GM23248 (cell line): ENCODE measurements at places on chromosomes 4 and X.

DNA sequence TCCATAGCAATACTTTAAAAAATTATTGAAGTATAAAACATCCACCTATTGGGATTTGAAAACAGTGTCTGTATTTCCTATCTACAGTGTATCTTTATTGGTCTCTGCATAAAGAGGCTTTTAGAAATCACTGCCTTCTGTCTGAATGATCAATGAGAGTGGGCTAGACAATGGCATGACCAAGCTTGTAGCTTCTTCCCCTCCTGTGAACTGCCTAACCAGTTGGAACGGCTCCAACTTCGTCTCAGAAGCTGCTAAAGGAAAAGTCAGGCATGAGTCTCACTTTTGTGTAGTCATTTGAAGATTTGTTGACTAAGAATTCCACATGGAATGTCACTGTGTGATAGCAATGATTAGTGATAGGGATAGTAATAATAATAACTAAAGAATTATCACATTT lies 64.2 kb downstream of the INTS12 start:
- DNase-seq = no peak

DNA sequence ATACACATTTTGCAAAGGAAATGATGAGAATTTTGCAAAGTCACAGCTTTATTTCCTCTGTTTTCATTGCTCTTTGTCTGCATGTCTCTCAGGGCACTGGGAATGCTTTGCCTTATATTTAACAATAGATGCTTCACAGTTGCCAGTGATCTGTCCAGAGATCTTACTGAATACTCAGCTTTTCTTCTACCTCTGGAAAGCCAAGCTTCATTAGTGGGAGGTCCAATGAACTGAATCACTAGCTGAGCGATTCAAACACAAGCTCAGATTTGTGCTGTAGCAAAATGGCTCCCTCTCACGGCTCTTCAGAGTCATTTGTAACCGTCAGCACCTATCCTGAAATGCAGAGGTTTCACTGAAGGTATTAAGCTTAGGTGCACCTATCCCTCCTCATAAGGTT lies 138.9 kb downstream of the DCLK2 start:
- peak; percentile 89 for DNase-seq

- DNase-seq = no peak
Observed at GRCh38 chr4:962231-963208, 10.8 kb downstream of the DGKQ start.

- DNase-seq = no peak
Observed at GRCh38 chr4:157141976-157142375, 66.0 kb downstream of the GLRB start.

- no peak for DNase-seq
Observed at GRCh38 chrX:71669492-71669891, 2.1 kb downstream of the LOC101059915 start.

DNA sequence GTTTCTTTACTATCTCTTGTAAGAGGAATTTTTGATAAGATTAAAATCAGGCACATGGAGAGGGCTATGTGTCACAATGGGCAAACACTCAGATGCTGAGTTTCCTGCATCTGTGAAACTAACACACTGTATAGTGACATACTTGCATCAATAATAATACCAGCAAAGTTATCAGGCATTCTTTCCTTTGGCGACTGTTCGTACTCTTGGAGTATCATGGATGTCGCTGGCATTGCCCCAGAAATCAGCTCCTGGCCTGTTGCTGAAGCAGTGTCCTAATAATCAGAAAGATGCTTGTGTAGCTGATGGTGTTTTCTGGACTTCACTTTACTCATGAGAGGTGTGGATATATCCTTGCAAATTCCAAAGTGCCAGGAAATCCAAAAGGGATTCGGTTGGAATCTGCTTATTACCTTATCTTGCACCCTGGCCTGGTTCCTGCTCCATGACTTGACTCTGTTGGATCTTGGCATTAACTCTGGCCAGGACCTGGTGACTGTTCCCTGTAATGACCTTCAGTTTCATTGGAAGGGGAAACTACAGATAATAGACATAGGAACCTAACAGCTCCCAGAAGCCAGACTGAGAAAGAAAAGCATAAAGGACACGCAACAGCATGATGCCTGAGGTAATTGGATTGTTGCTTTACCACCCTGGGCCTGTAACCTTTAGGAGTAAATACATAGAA lies 762.5 kb upstream of the GRIA3 start:
- DNase-seq = no peak

- no peak for DNase-seq
Observed at GRCh38 chr4:16783119-16783518, 115.3 kb downstream of the LDB2 start.

GRCh38 chr4:634599-634985 lies 9.2 kb downstream of the PDE6B start:
- DNase-seq = no peak

DNA sequence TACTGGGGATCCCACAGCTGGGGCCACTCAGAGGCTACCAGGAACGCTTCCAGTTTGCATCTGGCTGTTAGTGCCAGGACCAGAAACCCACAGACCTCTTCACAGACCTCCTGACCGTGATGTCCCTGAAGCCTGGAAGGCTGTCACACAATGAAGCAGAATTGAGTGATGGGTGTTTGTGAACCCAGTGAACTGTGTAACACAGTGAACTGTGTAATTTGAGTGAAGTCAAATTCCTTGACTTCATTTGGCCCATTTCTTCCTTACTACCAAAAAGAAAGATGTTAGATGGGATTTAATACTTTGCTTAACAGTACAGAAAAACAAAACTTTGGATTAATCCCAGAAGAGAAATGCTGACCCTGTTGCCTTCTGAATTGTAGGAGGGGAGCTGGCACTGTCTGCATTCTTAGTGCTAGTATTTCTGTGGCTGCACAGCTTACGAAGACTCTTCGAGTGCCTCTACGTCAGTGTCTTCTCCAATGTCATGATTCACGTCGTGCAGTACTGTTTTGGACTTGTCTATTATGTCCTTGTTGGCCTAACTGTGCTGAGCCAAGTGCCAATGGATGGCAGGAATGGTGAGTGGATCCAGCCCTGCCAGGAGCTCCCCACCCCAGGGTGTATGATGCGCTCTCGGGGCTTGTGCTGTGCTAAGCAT lies 17.8 kb downstream of the SRD5A3 start:
- DNase-seq = no peak

- no peak for DNase-seq
Observed at GRCh38 chr4:3671571-3672464, 94.4 kb upstream of the ADRA2C start.

GRCh38 chr4:26171941-26172340 lies 148.9 kb upstream of the RBPJ start:
- no peak for DNase-seq

- DNase-seq = no peak
Observed at GRCh38 chrX:9926002-9926401, 41.2 kb upstream of the CLDN34 start.

DNA sequence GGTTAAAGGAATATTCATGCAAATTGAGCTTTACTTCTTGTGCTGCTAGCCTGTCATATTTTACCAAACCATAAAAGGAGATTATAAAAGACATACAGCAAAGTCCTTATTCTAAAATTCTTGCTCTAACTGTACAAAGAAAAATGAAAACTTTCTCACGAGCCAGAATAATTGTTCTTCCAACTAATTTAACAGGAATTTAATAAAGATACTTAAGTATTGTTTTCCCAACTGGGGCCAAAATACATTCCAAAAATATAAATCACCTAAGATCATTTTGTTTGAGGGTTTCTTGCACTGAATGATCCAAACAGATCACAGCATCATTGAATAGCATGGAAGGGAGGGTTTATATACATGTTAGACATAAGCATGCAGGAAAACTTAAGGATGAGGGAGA lies 127.1 kb upstream of the PCDH18 start:
- DNase-seq = peak; percentile 59

GRCh38 chr4:119679251-119679650 lies 50.6 kb upstream of the PDE5A start:
- DNase-seq = no peak

- DNase-seq = peak; percentile 94
Observed at GRCh38 chrX:283115-283845, 2.1 kb downstream of the PLCXD1 start.

DNA sequence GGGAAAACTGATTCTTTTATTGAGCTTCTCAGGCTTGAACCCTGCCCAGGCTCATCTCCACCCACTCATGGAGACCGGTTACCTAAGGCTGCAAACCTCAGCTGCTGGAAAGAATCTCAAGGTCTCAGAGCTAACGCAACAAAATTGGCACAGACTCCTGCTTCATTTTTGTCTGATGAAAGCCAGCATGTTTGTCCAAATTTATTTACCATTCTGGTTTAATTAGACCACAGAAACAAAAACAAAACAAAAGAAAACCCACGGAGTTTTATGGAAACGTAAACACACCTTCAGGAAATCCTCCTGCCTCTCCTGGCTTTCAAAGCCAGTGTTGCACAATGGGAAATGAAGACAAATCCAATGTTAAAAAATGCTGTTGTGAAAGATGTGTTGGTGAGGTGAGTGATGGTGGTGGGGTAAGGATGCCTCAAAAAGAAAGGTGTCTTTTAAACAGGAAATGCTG lies 56.4 kb upstream of the PDLIM3 start:
- peak; percentile 27 for DNase-seq

DNA sequence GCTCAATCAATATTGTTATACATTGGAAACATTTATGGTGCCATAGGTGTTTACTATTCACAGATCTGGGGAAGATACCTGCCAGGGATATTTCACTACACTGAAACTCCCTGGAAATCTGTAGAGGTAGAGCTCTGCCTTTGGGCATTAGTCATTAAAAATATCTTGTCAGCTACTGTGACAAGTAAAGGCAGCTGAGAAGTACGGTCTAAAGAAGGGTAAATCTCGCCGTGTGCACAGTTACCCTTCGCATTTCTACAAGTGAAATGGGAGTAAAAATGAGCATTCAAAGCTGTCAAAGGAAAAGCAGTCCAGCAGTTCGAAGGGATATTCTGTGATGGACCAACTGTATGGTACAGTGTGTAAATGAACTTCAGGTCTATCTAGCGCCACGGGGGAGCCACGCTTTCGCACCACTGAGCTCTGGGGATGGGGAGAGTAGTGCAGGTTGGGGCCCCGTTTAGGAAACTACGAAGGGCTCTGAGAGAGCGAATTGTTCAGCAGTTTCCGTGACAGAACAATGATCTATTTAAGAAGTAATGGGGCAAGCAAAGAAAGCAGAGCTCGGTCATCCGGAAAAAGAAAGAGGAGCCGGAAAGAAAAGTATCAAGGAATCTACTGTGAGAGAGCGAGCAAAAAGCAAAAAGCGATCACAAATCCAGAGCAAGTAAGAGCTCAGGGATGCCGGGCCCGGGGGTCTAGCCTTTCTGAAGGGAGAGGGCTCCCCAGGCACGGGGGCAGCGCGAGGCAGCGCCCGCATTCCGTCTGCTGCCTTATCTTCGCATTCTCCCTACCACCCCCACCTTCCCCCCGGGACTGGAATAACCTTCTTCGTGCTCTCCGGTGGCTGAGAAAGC lies 646 bp downstream of the TIGD4 start:
- DNase-seq = peak; percentile 55

GRCh38 chr4:89316211-89316610 lies 8.6 kb upstream of the GPRIN3 start:
- DNase-seq = peak; percentile 52

GRCh38 chr4:105283501-105283900 lies 136.8 kb downstream of the TET2 start:
- DNase-seq = peak; percentile 33
